Endothelial cell (in vitro differentiated cells): ENCODE measurements at places on chromosomes 4 and X.

- no peak overlapping the region for H3K4me3 ChIP-seq
- H3K27me3 ChIP-seq = no peaks in the 10 kb centered on the region
- H3K27ac ChIP-seq = no peak overlapping the region
- no peaks in the 10 kb centered on the region for H3K36me3 ChIP-seq
These were observed 478.0 kb downstream of the KCNIP4 start for GRCh38 chr4:21470535-21470934.

DNA sequence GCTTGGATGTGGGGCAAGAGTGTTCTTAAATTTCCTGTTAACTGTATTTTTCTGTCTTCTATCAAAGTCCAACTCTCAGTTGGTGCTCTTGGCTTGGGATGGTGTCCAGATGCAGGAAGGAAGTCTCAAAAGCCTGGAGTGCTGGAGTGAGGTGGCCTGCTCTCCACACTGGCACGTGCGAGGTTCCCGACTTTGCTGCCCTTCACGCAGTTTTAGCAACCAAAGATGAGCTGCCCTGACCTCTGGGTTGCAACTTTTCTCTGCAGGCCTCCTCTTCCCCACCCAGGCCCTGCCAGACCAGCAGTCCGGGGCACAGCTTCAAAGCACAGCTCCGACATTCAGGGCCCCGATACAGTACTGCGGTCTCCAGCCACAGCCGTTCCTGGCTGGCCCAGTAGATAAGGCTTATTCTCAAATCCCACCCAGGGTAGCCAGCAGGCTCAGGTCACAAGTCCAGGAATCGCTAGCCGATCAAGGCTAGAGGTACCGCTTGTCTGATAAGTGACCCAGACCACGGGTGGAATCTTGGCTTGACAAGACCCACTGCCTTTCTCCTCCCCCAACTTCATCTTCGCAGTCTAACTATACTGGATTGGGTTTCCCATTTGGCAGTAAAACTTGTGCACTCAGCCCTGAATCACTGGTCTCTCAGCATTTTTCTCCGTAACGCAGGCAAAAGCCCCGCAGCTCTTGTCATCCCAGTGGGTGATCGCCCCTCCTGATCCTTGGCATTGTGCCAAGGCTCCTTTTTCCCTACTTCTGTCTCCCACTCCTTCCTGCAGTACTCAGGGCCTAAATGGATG lies 21.8 kb upstream of the JADE1 start:
- DNase-seq = no peak
- H3K36me3 ChIP-seq = no peaks in the 10 kb centered on the region
- H3K4me3 ChIP-seq = no peak overlapping the region
- H3K27me3 ChIP-seq = peaks cover 4% of the 10 kb centered on the region

DNA sequence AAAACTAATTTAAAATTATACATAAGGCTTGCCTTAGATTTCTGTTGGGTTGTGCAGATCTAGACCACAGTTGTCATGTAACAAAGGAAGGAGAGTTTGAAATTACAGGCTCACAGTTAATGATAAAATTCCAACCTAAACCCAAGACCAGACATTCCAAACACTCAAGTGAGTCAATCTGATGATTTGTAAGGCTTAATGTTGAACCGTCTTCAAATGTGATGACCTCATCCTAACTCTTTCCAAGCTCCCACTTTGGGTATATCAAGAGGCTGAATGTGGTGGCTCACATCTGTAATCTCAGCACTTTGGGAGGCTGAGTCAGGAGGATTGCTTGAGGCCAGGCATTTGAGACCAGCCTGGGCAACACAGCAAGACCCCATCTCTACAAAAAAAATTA lies 149.2 kb downstream of the TBL1X start:
- no peaks in the 10 kb centered on the region for H3K36me3 ChIP-seq
- no peak overlapping the region for H3K27ac ChIP-seq
- no peak overlapping the region for H3K4me3 ChIP-seq
- no peaks in the 10 kb centered on the region for H3K4me1 ChIP-seq
- no peak for DNase-seq
- peaks cover 2% of the 10 kb centered on the region for H3K27me3 ChIP-seq

- no peaks in the 10 kb centered on the region for H3K36me3 ChIP-seq
- H3K27ac ChIP-seq = no peak overlapping the region
- no peak for DNase-seq
- no peaks in the 10 kb centered on the region for H3K27me3 ChIP-seq
- H3K4me1 ChIP-seq = peaks cover 6% of the 10 kb centered on the region
- H3K4me3 ChIP-seq = no peak overlapping the region
These were observed 663.6 kb upstream of the CPEB2 start for GRCh38 chr4:14338585-14339265.

DNA sequence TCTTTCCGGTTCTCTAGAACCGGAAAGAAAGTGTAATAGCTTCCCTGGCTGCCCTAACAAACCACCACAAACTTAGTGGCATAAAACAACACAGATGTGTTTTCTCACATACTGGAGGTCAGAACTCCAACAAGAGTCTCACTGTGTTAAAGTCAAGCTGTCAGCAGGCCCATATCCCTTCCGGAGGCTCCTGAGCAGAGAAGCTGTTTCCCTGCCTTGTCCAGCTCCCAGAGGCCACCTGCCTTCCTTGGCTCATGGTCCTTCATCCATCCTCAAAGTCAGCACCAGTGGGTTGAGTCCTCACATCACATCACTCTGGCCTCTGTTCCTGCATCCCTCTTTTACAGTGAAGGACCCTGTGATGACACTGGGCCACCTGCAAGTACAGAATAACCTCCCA lies 49.8 kb upstream of the HMX1 start:
- no peak for DNase-seq
- no peak overlapping the region for H3K27ac ChIP-seq
- no peak overlapping the region for H3K4me3 ChIP-seq

DNA sequence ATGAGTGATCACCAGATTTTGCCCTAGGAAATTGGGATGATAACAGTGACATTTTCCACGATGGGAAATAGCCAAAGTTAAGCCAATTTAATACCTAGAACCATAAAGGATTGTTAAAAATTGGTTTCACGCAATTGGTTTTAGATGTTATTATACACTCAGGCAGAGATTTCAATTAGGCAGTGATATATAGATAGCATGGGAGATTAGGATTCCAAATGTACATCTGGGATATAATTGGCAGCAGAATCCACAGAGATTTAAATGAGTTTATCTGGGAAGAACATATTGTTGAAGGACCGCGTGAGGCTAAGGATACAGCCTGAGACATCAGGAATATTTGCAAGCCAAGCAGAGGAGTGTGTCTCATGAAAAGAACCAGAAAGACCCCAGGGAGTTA lies 351.6 kb downstream of the GPM6A start:
- DNase-seq = no peak
- H3K4me3 ChIP-seq = no peak overlapping the region
- H3K36me3 ChIP-seq = no peaks in the 10 kb centered on the region
- H3K4me1 ChIP-seq = no peaks in the 10 kb centered on the region
- H3K27ac ChIP-seq = no peak overlapping the region
- no peaks in the 10 kb centered on the region for H3K27me3 ChIP-seq

DNA sequence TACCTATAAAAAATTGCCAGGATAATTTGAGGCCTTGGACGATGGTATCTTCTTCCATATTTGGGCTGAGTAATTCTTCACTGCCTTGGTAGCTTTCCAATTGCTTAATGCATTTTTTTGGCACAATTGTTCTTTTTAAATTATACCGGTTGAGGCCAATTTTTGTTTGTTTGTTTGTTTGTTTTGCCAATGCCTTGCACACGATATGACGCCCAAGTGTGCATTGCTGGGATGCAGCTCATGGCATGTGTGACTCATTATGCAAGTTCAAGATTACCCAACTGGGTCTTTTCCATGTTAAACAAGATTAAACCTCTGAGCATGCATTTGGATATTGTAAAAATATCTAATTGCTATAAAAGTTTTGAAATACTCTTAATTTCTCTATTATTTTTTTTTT lies 71.1 kb upstream of the KCNIP4 start:
- H3K27me3 ChIP-seq = peaks cover under 1% of the 10 kb centered on the region
- no peak overlapping the region for H3K4me3 ChIP-seq
- no peak for DNase-seq

GRCh38 chr4:38663090-38663800 lies 754 bp upstream of the KLF3 start:
- peaks cover 26% of the 10 kb centered on the region for H3K4me1 ChIP-seq
- peak overlapping the region; percentile 90 for H3K4me3 ChIP-seq
- DNase-seq = peak; percentile 74
- peaks cover 28% of the 10 kb centered on the region for H3K27me3 ChIP-seq
- H3K36me3 ChIP-seq = peaks cover 15% of the 10 kb centered on the region
- peak overlapping the region; percentile 91 for H3K27ac ChIP-seq

DNA sequence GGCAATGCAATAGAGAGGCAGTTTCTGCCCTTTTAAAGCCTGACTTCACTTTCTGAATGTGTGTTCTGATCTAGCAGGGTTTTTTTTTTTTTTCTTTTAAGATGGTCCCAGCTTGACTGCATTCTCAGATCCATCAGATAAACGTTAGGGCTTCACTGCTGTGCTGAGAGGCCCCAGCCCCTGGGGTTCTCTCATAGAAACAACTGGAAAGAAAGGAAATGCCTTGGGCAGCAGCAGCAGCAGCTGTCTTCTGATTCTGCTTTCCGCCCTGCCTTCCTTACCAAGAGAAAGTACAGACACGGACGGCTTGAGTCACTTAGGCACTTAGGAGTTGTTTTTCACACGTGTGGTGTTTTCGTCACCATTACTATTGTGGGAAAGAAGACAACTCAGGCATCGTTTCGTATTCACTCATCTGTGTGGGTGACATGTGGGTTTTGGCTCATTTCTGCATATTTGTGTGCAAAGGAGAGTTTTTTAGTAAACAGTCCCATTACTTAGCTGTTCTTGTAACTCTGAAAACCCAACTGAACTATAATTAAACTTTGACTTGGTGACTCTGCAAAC lies 172.0 kb downstream of the PTTG2 start:
- H3K27ac ChIP-seq = peak overlapping the region; percentile 91
- H3K36me3 ChIP-seq = peaks cover 26% of the 10 kb centered on the region
- peak; percentile 23 for DNase-seq
- H3K4me3 ChIP-seq = no peak overlapping the region
- peaks cover 21% of the 10 kb centered on the region for H3K4me1 ChIP-seq

GRCh38 chrX:24498975-24499374 lies 33.9 kb downstream of the PDK3 start:
- no peak overlapping the region for H3K27ac ChIP-seq
- H3K36me3 ChIP-seq = no peaks in the 10 kb centered on the region
- H3K4me1 ChIP-seq = peaks cover 3% of the 10 kb centered on the region
- H3K4me3 ChIP-seq = no peak overlapping the region
- H3K27me3 ChIP-seq = no peaks in the 10 kb centered on the region

DNA sequence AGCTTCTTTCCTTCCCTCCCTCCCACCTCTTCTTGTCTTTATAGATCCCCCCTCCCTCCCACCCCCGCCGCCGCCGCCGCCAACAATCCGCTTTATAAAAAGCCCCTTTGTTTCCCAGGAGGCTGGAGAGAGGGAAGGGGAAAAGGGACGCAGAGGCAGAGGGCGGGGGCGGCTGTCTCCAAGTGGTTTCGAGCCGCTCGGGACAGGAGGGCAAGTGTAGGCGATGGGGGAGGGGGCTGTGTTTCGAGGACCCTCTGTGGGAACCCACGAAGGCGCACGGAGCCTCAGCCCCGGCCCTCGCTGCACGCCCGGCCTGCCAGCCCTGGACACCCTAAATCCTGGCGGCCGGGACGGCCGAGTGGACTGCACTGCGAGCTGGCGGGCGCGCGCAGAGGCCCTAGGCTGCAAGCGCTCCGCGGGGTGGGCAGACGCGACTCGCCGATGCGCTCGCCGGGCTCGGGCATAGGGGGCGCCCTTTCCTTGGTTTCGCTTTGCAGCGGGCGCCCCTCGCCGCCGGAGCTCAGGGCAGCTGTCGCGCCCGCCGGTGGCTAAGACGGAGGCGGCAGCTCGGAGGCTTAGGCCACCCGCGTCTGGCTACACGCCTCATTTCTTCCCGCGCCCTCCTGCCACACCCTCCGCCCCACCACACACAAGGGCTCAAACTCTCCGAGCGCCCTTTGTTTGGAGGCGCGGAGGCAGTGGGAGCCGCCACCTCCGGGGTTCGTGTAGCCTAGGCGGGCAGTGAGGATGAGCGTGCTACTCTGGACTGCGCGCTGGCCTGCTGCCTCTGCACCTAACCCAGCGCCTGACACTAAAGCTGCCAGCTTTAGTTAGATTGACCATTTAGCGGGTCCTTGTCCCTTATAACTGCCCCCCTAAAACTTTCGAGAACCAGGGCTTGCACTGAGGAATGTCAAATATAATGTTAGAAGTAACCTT lies 2.2 kb downstream of the MAMLD1 start:
- H3K27ac ChIP-seq = no peak overlapping the region
- peak overlapping the region; percentile 81 for H3K4me3 ChIP-seq
- DNase-seq = peak; percentile 80
- no peaks in the 10 kb centered on the region for H3K36me3 ChIP-seq
- H3K27me3 ChIP-seq = peaks cover 2% of the 10 kb centered on the region

GRCh38 chrX:38060331-38060878 lies 54.1 kb downstream of the SYTL5 start:
- H3K27ac ChIP-seq = no peak overlapping the region
- no peak overlapping the region for H3K4me3 ChIP-seq
- DNase-seq = no peak
- no peaks in the 10 kb centered on the region for H3K27me3 ChIP-seq
- H3K4me1 ChIP-seq = peaks cover under 1% of the 10 kb centered on the region
- H3K36me3 ChIP-seq = no peaks in the 10 kb centered on the region

GRCh38 chrX:17242470-17242869 lies 132.5 kb upstream of the NHS start:
- peak; percentile 43 for DNase-seq
- no peaks in the 10 kb centered on the region for H3K4me1 ChIP-seq

DNA sequence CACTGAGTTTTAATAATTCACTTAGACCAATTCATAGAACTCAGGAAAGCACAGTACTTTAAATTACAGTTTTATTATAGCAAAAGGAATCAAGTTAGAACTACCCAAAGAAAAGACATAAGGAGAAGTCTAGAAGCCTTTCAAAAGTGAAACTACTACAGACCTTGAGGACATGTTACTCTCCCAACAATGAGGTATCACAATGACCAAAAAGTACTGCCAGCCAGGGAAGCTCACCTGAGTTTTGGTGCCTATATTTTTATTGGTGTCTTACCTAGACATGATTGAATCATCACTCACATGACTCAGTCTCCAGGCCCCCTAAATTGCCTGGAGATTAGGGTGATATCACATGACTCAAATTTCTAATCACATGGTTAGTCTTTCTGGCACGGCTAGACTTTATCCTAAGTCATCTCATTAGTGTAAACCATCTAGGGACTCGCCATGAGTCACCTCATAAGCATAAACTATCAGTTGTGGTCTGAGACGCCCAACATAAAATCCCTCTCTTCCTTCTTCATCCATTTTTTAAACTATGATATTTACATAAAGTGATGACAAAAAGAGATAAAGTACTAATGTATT lies 372.3 kb downstream of the TMA16 start:
- H3K4me1 ChIP-seq = no peaks in the 10 kb centered on the region
- H3K27ac ChIP-seq = no peak overlapping the region
- H3K27me3 ChIP-seq = no peaks in the 10 kb centered on the region
- no peak overlapping the region for H3K4me3 ChIP-seq
- DNase-seq = no peak
- H3K36me3 ChIP-seq = no peaks in the 10 kb centered on the region
